ENCODE measurements at places on chromosomes 3 and 15.

DNA sequence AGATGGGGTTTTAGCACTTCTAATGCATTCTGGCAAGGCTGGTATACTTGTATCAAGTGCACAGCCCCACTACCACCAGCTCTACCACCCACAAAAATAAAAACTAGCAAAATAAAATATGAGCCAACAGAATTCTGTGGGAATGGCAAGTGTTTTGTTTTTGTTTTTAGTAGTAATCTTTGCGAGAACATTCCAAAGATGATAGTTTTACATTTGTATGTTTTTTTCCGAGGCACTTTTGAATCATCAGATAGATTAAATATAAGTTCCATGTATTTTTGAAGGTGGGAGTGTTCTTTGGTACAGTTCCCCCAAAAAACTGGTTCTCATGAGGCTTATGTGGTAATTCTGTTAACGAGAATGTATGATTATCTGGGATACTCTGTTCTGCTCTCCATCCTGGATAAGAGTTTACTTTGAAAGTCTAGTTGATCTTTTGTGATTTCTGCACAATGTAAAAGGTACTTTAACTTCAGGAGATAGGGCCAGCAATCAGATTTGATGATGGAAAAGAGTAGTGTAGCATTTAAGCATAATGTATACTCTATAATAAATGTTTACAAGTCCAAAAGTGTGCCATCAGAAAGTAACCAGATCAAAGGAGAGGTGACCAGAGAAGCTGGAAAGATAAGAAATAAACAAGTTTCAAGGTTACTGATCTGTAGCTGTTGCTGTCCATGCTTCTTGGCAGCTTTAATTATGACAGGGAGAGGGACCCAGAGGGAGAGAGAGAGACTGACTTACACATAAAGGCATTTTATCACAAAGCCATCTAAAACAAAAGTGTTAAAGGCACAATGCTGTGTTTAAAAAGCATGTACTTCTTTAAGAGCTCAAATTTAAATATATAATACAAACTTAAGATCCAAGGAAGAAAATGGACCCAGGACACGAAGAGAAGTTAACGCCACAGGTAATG, 130.9 kb downstream of the PGPEP1L start:
- DNase-seq: no peak

GRCh38 chr15:42591238-42591934, 16.0 kb downstream of the STARD9 start:
- no peak for DNase-seq

DNA sequence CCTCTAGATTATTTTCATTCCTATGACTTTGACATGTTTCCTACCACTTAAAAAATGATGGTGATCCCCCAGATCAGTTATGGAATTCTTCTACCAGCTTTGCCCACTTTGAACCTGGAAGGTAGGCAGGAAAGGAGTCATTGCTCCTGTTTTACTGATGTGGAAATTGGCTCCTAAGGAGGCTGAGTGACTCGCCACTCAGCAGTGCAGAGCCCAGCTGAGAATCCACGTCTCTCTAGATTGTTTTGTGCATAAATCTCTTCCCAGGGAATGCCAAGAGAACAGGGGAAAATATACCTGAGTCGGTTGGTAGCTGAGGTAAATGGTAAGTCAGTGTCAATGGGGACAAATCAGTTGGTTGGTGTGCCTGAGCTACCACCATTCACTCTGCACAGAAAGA, 4.7 kb downstream of the LTF start:
- DNase-seq: no peak

- no peak for DNase-seq
Observed at GRCh38 chr3:150333477-150333876, 74.6 kb upstream of the TSC22D2 start.

- DNase-seq: no peak
Observed at GRCh38 chr15:88680241-88681001, 41.6 kb downstream of the ISG20 start.

DNA sequence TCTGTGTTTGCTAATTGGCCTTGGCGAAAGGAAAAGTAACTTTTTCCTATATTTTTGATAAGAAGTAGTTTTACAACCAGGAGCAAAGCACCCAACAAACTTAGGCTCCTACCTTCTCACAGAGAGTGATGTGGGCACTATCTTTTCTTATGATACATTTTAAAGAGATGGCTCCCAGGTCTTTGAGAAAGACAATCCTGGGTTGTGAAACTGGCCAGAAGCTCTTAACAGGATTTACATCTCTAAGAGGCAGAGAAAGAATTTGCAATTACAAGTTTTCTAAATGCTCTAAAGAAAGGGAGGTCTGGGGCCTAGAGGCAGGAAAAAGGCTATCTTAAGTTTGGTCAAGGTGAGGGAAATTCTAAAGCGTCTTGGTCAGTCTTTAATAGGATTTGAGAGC, 609.7 kb downstream of the VGLL3 start:
- DNase-seq: no peak

GRCh38 chr3:36874424-36874823, 70.4 kb downstream of the TRANK1 start:
- DNase-seq: no peak

- no peak for DNase-seq
Observed at GRCh38 chr15:88902221-88902835, 7.0 kb upstream of the HAPLN3 start.

- no peak for DNase-seq
Observed at GRCh38 chr3:63168179-63168578, 109.9 kb upstream of the SYNPR start.

GRCh38 chr15:69232144-69232543, 66.6 kb upstream of the PAQR5 start:
- DNase-seq: no peak

GRCh38 chr3:136620436-136620835, 131.7 kb downstream of the STAG1 start:
- DNase-seq: no peak

- DNase-seq: no peak
Observed at GRCh38 chr15:66292571-66293418, 573 bp upstream of the DIS3L start.

- DNase-seq: no peak
Observed at GRCh38 chr3:48422272-48422671, 7.6 kb downstream of the PLXNB1 start.

DNA sequence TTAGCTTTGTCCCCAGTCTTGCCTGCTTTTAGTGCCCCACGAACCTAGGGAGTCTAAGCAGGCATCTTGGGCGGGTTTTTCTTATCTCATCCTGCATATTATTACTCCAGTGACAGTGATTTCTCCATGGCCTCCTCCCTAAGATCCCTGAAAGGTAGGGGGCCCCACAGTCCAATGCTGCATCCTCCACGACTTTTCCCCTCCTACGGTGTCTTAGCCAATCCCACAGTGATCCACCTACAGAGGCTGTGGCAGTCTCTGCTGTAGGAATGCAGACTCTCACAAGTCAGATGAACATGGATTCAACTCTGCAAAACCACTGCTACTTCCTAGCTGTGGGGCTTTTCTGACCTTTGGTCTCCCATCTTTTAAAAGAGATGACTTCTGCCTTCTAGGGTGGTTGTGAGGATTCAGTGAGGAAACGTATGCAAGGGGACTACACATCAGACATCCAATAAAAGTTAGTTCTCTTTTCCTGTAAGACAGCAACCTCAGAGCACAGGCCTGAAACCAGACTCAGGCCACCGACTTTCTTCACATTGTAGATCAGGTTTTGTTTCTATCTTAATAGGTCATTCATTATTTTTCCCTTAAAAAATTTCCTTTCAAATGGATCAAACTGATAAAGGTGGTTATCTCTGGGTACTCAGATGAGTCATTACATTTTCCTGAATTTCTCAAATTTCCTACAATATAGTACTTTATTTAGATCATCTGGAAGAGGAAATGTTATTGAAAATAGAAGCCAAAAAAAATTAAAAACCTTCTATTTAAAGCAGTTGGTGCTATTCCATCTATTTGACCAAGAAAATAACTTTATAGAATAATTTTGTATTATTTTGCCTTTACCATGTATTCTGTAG, 23.2 kb downstream of the ILDR1 start:
- no peak for DNase-seq

GRCh38 chr3:79006077-79006476, 761.7 kb downstream of the ROBO1 start:
- DNase-seq: no peak

- DNase-seq: no peak
Observed at GRCh38 chr15:52764731-52765130, 25.4 kb downstream of the ONECUT1 start.

- no peak for DNase-seq
Observed at GRCh38 chr3:131972550-131972949, 62.3 kb downstream of the CPNE4 start.

GRCh38 chr3:149310796-149311534, 22.5 kb downstream of the TM4SF18 start:
- no peak for DNase-seq

- no peak for DNase-seq
Observed at GRCh38 chr3:150035910-150036612, 65.4 kb upstream of the PFN2 start.

DNA sequence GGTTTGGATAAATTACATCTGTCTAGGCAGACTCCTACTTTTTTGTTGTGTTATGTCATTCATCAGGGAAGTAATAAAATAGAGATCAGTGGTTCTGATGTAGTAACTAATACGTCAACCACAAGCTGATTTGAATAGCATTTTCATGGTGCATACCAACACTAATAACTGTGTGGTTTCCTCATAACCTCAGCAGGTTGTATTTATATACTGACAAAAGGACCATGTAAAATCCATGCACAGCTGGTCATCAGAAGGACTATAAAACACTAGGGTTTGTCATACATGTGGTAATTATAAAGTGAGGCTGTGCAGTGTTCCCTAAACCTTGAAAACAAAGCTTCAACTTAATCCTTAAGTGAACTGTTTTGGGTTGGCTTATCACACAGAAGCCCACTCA, 216.8 kb upstream of the RBMS3 start:
- DNase-seq: no peak

GRCh38 chr3:180284331-180285110, 247.8 kb upstream of the PEX5L start:
- no peak for DNase-seq

GRCh38 chr3:126501054-126501453, 16.5 kb downstream of the UROC1 start:
- no peak for DNase-seq

DNA sequence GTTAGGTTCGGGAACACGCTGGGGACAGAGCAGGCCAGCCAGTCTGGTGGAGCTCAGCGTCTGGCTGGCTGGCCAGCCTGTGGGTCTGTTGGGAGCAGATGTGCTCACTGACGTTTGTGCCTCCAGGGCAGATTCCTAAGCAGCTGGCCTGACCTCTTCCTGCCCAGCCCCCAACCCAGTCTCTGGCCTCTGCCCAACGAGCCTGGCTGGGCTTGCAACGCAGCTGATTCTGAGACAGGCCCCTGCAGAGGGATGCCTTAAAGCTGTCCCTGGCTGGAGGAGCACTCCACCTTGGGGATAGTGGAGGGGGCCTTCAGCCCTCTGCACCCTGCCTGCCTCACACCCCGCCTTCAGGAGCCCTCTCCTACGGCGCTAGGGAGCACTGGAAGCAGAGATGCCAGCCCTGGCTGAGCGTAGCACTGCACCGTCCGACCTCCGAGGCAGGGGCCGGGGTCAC, 46.0 kb downstream of the KLF13 start:
- no peak for DNase-seq

GRCh38 chr3:4994144-4994730, 15.0 kb downstream of the BHLHE40 start:
- no peak for DNase-seq

GRCh38 chr3:38644016-38644661, 5.3 kb downstream of the SCN5A start:
- DNase-seq: no peak

GRCh38 chr3:152969557-152970300, 134.8 kb downstream of the P2RY1 start:
- DNase-seq: no peak

GRCh38 chr3:131731709-131732108, 228.9 kb upstream of the MRPL3 start:
- no peak for DNase-seq

GRCh38 chr15:62212741-62213140, 47.7 kb upstream of the C2CD4B start:
- DNase-seq: no peak

GRCh38 chr15:95471690-95472086, 858.8 kb upstream of the NR2F2 start:
- DNase-seq: no peak

- DNase-seq: no peak
Observed at GRCh38 chr3:45906681-45907407, 20.5 kb downstream of the CCR9 start.

DNA sequence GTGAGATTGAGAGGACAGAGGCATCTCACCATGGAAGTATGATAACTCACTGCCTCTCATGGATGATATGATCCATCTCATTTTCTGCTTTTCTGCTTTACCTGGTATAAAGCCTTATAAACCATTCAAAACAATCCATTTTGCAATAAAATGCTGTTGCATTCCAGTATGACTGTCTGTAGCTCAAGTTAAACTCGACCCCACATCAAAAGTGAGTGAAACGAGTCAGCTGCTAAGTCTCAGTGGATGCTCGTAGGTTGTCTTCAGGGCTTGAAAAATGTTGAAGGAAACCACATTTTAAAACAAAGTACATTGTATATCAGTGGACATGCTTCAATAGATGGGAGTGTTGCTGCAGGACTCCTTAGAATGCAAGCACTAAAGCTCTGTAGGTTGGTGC, 839.0 kb downstream of the TUSC7 start:
- no peak for DNase-seq

DNA sequence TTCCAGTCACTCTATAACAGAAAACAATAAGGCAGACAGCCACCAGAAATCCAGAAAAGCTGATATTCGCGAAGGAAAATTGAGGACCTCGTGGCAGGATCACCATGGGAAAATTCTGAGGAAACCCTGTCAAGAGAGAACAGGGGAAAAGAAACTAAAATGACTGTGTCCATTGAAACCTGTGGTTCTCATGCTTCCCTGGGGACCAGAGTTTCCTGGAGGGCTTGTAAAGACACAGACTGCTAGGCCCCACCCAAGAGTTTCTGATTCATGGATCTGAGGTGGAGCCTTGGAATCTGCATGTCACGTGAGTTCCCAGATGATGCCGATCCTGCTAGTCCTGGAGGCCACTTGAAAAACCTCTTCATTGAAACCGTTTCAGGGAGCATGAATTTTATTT, 420.5 kb downstream of the EPHB1 start:
- DNase-seq: no peak

DNA sequence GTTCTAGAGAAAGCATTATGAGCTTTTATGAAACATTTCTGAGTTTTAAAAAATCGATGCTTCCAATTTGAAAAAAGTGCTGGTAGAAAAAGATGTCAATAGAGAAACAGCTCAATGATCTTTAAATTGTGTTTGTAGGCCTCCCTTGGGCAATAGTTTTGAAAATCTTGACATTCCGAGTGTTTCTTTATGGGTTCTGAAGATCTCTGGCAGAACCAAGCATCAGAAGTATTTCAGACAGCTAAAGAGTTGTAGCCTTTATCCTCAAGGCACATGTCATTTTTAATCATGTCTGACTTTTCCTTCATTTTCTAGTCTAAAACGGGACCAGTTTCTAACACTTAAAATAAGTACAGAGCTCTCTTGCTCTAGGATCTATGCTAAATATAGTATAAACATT, 188.1 kb upstream of the CBLB start:
- DNase-seq: no peak

Measured in stimulated activated CD8-positive, alpha-beta memory T cell treated with anti-CD3 and anti-CD28 coated beads, Interleukin-4, amount 100 ng/mL, for 4 hours (primary cell).